A172 (cell line): ENCODE measurements at places on chromosomes 12 and 14. TPM values are rescaled to one million over a fixed set of nuclear protein-coding genes. Genes with fewer than 3 reads are reported as not detected.

- no peak for DNase-seq
Measured at GRCh38 chr12:75933101-75933500, 98.5 kb downstream of the PHLDA1 start.

- no peak for DNase-seq
Measured at GRCh38 chr14:96108061-96108795, 69.1 kb downstream of the C14orf132 start.

DNA sequence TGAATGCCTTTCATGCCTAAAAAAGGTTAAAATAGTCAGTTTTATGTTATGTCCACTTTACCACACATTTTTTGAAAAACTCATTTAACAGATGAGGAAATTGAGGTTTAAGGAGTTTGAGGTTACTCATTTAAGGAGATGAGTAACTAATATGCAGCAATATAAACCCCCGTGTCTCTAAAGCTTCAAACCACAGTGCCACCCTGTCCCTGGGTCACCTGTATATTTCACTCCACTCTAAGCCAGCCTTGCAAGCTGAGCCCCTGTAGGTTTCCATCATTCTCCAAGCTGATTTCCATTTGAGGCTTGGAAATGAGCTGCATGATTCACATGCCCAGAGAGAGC is 64.4 kb downstream of the NUAK1 start:
- DNase-seq, result no peak

- DNase-seq, result no peak
Measured at GRCh38 chr14:73245480-73246325, 8.4 kb downstream of the PAPLN start.

DNA sequence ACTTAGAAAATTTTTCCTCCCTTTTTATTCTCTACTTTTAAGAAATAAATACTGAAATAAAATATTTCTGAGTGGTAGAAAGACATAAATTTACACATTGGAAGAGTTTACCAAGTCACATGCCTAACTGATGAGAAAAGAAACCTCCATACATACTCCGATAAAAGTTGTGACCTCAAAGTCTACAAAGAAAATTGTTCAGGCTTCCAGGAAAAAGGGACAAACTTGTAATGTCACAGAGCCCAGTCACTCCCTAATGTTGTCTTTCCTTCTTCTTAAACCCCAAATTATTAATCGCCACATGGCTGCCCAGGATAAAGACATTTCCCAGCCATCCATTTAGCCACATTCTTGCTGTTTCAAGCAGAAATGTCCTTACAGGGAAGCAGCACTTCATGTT is 455.3 kb downstream of the MDGA2 start:
- DNase-seq, result no peak

- DNase-seq, result peak; percentile 44
Measured at GRCh38 chr14:89429199-89430181, 12.5 kb upstream of the FOXN3 start.

DNA sequence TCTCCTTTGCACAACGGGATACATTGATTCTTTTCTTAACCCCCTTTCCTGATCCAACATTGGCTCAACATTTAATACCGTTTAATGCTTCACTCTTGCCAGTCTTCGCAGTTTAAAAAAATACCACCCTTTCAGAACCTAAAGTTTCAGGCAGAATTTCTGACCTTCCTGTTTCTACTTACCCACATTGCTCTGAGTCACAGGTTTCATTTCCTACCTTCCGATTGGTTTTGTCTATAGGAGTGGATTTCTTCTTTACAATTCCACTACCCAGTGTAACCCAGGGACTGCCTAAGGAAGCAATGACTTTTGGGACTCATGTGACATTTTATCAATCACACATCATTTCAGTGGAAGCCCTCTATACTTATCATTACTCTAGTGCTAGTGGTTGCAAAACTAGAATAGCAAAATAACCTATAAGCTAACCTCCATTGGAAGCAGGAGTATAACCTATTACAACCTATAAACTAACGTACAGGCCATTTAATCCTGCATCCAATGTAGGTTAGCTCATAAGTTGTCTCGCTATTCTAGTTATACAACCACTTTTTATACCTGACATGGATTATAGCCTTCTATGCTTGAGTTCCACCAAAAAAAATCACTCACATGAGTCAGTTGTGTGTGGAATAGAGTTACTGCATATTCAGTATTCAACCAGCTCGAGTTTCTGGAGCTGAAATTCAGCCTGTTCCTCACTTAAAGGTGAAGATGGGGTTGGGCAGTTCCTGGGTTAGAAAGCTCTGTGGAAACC is 64.9 kb upstream of the KITLG start:
- no peak for DNase-seq

DNA sequence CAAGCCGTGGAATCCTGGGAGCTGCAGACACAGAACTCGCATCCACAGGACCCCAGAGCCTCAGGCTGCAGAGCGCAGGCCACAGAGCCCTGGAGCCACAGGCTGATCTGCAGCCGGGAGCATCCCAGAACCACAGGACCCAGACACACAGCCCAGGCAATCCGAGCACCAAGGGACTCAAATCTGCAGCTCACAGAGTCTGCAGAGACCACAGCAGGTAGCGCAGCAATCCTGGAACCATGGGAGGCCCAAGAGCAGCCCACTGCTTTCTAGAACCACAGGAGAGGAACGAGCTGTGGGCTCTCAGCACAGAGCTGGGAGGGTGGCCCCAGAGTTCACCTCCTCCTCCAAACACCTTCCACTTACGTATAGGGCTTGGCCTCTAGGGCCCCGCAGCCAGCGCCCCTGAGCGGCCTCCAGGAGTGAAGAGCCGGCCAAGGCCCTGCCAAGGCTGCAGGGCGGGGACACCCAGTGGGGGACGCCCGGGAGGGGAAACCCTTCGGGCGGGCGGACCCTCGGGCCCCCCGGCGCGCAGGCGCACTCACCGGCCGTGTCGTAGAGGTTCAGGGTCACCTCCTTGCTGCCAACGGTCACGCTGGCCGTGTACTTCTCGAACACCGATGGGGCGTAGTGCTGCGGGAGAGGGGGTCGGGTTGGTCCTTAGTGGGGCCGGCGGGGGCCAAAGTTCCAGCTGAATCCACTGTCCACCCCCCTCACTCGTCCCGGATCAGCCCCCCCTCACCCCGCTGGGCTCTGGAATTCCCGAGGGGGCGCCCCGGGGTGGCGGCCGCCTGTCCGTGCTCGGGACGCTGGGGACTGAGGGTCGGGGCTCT is 665 bp downstream of the RHOF start:
- DNase-seq, result no peak

DNA sequence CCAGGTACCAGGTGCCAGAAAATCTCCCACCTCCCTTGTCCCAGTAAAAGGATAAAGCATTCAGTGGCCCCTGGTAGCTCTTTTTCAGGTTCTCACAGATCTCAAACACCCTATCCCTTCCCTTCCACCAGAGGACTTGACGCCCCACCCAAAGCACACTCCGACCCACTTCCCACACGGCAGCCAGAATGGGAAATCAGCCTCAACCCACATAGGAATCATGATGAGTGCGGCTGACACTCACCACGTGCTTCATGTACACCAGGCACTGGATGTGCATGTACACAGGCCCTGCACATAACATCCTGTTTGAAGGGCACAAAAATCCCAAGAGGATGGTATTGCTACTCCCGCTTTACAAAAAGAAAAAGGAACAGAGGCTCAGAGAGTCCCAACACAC is 71.9 kb downstream of the TBX3 start:
- no peak for DNase-seq

GRCh38 chr12:65510584-65511050 is 232.1 kb downstream of the MSRB3 start:
- no peak for DNase-seq

GRCh38 chr12:26331960-26332359 is 136.6 kb downstream of the SSPN start:
- no peak for DNase-seq

GRCh38 chr12:91274916-91275315 is 92.3 kb upstream of the DCN start:
- DNase-seq, result no peak

DNA sequence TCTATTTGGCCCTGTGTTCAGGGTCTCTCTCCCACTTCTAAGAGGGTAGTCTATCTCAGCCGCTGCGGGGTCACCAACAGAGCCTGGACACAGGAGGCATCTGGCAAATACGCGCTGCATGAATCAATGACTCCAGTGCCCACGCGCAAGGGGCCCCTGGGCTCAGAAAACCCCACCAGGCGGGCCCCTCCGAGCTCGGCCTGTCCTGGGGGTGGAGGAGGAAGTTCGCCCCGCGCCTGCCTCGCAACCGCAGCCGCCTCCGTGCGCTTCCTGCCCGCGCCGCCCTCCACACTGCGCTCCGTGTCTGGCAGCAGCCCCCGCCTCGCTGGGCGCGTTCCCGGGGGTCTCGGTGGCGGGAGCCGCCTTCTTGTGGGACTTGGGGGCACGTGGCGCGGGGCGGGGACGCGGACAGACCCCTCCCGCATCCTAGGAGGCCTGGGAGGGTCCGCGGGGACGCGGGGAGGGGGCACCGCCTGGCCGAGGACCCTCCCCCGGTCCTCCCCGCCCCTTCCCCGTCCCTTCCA is 811 bp upstream of the FBRSL1 start:
- DNase-seq, result no peak

GRCh38 chr14:63899953-63900352 is 47.1 kb downstream of the SYNE2 start:
- no peak for DNase-seq

DNA sequence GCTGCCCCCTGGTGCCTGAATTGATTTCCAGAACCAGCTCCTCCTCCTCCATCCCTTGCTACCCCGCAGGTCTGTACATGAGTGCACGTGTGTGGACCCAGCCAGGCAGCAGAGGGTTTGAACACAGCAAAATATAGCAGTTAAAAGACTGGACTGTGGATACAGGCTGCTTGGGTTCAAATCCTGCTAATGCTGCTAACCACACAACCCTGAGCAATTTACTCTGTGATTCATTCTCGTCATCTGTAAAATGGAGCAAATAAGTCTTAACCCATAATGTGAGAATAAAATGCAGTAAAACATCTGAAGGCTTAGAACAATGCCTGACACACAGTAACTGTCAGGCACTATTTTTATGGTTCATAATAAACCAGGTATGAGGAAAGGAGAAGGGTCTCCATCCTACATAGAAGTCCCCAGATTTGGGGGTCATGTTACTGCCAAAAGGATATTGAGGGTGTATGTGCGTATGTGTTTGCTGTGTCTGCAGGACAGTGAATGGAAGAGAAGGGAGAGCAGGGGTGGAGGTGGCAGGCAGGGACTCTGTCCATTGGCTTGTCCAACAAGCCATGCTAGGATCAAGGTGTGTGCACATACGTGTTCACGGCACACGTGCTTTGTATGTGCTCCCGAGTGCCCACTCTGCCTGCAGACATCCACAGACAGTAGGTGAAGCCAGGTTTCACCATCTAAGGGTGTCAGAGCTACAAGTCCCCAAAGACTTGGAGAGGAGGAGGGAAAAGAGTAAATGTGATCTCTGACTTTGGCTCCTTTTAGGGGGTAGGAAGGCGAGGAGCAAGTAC is 1.5 kb upstream of the STAT6 start:
- DNase-seq, result no peak

- DNase-seq, result no peak
Measured at GRCh38 chr12:100329800-100330199, 27.1 kb upstream of the SLC17A8 start.

- DNase-seq, result no peak
Measured at GRCh38 chr14:99391671-99392070, 89.0 kb downstream of the SETD3 start.

- DNase-seq, result no peak
Measured at GRCh38 chr12:63304887-63305316, 153.9 kb upstream of the AVPR1A start.

- no peak for DNase-seq
Measured at GRCh38 chr14:94356379-94357056, 31.9 kb downstream of the SERPINA1 start.

DNA sequence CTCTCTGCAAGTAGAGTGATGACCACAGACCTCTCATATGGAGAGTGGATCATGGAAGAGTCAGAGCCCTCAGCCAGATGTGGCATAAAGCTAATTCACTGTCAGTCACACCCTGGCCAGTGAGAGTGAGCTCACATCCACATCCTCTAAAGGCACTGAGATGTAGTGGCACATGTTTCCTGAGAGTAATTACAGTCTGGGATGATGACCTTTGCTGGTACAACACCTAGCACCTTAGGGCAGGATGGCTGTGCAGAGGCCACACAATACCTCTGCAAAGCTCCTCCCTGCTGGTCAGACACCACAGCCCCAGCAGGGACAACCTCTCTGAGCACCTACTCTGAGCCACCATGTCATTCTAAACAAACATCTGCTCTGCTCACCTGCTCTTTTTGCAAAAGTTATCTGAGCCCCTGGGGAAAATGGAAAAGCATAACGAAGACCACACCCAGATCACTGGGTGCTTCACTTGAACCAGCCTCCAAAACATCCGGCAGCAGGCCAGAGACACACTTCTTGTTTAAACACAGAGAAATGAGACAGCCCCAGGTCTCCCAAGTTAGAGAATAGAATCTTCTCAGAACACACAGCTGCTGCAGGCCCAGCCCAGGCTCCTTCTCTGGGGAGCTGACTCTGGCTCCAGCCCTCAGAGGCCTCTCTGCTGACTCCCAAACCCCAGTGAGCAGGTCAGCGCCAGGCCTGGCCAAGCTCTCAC is 30.3 kb downstream of the PITPNM2 start:
- no peak for DNase-seq

DNA sequence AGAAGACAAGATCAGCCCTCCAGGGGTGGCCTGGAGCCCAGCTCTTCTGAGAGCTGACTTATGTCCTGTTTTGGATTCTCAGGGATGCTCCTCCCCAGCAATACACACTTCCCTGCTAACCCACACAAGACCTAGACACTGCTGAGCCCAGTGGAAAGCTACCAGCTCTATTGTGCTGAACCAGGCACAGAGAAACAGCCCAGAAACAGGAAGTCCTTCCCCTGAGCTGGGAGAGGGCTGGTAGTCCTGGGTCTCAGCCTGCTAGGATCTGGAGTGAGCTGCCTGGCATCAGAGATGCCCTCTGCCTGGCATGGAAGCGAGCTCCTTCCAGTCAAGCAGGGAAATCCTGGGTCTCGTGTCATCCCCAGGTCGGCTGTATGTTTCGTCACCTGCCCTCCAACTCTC is 1.2 kb upstream of the LAG3 start:
- DNase-seq, result no peak

DNA sequence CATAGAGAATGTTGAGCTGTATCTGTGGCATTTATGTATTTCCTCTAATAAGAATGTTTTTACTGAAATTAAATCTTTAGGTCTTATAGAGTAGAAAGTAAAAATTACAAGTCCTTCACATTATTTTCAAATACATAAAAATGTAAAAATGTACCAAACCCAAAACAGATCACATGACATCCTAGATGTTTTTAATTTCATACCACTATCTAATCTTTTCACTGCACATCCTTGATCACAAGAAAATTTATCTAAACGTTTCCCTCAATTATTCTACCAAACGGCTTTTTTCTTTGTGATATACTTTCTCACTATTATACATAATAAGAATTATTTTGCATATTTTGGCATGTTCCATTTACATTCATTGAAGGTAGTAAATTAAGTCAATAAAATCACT is 18.3 kb downstream of the SGPP1 start:
- DNase-seq, result no peak

GRCh38 chr14:30410986-30411385 is 148.0 kb upstream of the G2E3 start:
- no peak for DNase-seq

TAS2R31 gene
- total RNA-seq, result 1.1 and 2.5 TPM in 2 replicates

JDP2 gene
- total RNA-seq, result 8.2 and 19.3 TPM in 2 replicates

KRT78 gene
- total RNA-seq, result not detected in 2 replicates

KSR2 gene
- 0.02 and 0.10 TPM in 2 replicates for total RNA-seq

NRIP2 gene
- total RNA-seq, result not detected in 2 replicates
